ENCODE measurements at places on chromosomes 7 and 10. TPM values are rescaled to one million over a fixed set of nuclear protein-coding genes. Genes with fewer than 3 reads are reported as not detected.

- DNase-seq, result no peak
Observed at GRCh38 chr10:24865783-24866182, 86.6 kb downstream of the PRTFDC1 start.

DNA sequence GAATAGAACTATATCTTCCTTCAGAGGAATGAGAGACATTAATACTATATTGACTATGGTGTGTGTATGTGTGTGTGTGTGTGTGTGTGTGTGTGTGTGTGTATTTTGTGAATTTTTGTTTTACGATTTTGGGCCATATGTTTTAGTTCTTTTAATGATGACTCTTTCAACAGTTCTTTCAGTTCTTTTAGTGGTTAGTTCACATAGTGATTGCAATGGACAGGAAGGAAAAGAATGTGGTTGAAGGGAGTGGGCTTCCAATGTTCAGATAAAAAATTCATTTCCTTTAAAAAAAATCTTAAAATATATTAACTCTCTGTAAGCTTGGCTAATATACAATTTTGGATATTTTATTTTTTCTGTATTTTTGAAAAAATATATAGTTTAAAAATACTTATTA, 315.7 kb upstream of the DGKB start:
- DNase-seq, result no peak

DNA sequence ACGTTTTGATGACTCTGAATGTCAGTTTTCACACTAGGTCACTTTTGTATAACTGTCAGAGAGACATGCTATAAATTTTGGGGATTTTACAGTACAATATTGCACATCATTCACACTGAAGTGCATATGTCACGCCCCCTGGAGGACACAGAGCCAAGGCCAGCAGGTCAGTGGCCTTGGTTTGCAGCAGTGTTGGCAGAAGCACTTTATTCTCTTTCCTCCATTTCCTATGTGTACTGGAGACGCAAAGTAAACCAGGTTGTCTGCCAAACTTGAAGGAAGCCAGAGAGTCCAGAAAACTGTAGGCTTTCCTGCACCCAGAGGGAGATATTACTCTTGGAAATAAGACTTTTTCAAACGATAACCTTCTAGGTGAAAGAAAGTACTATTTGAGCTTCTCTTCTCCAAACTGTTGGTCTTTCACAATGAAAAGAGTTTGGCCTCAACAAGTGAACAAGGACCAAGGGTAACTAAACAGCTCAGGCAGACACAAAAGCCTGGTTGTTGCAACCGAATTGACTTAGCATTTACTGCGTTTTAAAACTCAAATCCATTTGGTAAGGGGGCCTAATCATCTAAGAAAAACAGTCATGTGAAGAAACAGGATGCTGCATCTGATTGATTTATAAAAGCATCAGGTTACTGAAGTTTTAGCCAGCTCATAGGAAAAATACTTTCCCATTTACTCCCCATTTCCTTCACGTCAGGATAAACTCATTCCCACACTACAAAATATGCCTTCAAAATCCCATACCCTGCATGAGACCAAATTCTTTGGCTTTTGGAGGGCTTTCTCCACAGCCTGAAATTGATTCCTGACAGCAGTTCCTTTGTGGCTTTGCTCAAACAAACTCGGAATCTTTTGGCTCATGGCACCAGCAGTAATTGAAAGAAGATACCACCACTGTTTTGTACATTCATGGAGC, 83.0 kb upstream of the SEC61G start:
- no peak for DNase-seq

GRCh38 chr7:35998481-35998880, 154.6 kb upstream of the EEPD1 start:
- no peak for DNase-seq

DNA sequence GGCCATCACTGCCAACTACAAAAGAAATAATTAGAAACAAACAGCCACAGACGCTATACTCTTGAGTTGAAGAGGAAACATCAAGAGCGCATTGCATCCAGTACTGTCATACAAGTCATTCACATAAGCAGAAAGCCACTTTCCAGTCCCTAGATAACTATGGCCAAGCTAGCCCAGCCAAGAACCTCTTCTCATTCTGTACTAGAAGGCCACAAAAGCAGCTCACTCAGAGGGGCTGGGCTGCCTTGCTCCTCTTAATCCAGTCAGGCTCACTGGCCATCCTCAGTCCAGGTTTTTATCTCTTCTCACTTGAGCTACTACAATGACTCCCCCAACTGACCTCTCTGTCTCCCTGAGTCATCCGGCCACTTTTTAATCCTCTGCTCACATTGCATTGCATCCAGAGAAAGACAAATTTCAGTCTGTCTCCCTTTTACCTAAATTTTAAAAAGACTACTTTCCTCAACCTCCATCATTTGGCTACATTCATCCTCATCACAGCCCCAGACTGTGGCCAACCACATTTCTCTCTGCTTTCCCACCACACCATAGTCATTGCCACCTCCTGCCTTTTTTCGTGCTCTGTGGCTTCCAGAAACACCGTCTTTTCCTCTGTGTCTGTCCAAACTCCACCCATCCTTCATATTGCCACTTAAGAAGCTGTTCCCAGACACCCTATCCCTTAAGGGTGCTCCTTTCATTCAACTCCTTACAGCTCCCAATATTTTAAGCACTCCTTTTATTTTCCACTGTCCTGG, 25.0 kb downstream of the PPP1R3C start:
- no peak for DNase-seq

GRCh38 chr7:5357951-5358350, 65.7 kb downstream of the TNRC18 start:
- no peak for DNase-seq

DNA sequence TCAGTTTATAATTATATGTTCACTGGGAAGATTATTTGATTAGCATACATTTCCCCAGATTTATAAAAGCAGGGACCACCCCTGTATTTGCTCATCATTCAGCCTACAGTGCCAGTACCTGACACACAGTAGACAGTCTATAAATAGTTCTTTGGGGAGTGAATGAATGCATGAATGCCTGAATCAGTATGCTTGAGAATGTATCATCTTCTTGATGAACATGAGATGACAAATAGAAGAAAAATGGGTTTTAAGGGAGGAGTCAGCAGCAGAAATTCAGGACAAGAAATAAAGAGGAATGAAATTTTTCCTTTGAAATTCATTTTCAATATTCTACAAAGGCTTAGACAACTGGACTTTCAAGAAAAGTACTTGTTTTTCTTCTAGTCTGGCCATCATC, 295.8 kb upstream of the LRRTM3 start:
- DNase-seq, result no peak

- DNase-seq, result no peak
Observed at GRCh38 chr7:23196306-23196705, 14.5 kb downstream of the NUP42 start.

DNA sequence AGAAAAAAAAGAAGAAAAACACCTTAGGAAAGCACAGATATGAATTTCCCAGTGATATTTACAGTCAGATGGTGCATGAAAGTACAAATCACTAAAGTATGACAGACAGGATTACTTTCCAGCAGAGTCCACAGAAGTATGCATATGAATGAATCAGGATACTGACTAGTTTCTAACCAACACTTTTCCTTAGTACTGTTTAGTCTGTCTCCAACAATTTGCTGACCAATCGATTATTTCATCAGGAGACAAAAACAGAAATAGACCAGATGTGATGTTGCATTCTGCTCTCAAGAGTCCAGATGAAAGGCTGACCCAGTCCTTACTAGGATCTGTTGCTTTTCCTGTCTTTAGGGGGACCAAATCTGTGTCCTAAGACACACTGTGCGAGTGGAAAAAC, 14.6 kb downstream of the SLC35B4 start:
- DNase-seq, result no peak

GRCh38 chr7:33050535-33051318, 11.8 kb downstream of the NT5C3A start:
- DNase-seq, result no peak

DNA sequence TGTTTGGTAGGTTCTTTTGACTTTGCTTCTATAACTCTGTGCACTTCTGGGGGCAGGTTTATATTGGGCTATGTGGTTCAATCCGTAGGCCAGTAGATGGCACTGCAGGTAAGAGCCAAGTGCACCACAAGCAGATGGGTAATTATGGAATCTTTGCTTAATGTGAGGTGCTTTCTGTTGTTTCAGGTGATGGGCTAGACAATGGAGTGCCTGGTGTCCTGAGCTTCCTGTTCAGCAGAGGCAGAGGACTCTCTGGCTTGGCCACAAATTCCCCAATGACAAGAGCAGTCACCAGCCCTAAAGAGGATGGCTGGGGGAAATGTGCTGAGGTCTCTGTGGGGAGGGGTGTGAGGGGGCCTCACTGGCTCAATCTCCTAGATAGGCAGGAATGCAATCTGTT, 455.0 kb downstream of the CCSER2 start:
- DNase-seq, result no peak

DNA sequence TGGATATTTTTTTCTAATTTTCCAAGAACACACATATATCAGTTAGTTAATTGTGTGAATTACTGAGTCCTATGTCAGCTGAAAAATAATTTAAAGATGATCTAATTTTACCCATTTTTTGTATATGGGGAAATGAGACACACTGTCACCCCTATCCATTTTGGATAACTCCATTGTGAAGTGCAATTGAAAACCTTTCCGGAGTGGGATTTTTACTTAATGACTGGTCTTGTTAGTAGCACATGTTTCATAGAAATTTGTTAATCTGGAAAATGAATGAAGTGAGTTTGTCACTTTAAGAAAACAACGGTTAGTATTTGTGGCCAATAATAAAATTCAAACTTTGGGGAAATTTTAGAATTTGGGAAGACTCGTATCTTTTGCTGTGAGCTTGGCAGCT, 2.0 kb downstream of the GARS1 start:
- DNase-seq, result no peak

- no peak for DNase-seq
Observed at GRCh38 chr10:122014652-122015248, 25.8 kb downstream of the TACC2 start.

DNA sequence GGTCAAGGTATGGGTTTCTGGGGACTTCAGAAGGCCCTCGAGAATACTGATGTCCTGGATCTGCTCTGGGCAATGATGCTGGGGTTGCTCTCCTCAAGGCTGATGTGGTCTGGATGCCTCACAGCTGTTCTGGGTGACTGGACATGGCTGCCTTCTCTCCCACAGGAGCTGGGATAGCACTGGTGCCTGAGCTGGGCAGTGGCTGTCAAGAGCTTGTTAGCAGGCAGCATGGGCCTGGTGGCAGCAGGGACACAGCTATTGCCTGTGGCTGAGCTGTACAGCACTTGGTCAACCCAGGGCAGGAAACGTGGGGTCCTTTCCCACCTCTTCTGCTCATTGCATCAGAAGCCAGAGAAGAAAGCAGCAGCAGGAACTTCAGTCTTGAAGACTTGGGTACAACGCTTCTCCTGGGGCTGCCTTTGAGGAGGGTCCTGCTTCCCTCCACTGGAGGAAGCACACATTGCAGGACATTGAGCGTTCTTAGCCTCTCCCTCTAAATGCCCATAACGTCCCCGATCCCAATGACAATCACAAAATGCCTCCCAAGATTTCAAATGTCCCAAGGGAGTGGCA, 13.0 kb downstream of the ADCYAP1R1 start:
- DNase-seq, result no peak

DNA sequence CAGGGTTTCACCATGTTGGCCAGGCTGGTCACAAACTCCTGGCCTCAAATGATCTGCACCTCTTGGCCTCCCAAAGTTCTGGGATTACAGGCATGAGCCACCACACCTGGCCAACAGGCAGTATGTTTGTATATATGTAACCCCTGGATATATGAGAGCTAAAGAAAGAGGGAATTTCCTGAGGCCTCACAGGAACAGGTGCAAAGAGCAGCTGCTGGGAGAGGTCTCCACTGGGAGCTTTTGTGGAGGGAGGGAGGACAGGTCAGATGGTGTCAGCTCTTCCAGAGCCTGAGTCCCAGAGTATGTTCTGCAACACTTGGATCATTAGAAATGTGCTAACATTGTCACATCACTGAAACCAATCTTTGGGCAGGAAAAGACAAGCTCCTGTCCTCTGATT, 110.1 kb upstream of the KIF5B start:
- DNase-seq, result no peak

GRCh38 chr10:73800560-73801252, 10.7 kb downstream of the NDST2 start:
- no peak for DNase-seq

GRCh38 chr10:93059975-93060886, at the start of gene CYP26C1:
Gene CYP26C1, plus strand, starts transcription at chr10:93060798. Its CDS starts 466 bp downstream, at chr10:93061264.
- no peak for DNase-seq

DNA sequence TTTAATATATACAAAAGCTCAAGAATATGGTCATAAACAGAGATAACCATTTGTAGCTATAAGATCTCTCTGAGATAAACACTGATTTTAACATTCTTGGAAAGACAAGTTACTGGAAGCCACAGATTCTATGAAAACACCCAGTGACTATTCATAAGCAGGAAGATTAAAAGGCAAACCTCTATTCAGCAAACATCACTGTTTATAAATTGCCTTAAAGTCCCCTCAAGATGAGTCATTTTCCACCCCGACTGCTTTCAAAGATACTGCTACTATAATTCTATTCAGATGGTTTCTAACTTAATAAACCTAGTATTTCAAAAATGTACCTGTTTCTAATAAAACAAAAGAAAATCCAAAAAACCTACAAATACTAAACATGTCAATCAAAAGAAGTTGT, 21.0 kb downstream of the TM9SF3 start:
- DNase-seq, result no peak

DNA sequence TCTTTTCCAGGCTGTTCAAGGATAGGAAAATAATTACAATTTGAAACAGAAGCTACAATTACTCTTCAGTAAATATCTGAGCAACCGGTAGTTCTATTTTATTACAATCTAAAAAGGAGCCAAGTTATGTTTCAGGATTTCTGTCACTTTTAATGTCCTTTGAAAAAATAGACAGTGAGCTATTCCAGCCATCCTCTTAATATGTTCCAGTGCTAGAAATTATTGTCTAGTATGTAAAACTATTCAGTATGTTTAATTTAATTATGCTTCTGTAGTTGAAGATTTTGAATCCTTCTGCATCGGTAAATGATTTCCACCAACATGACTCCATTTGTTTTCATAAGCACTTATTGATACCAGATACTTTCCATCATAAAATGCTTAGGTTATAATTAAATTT, 129.6 kb upstream of the SEMA3D start:
- no peak for DNase-seq

GRCh38 chr10:101014230-101014884, 14.7 kb downstream of the LZTS2 start:
- peak; percentile 75 for DNase-seq

DNA sequence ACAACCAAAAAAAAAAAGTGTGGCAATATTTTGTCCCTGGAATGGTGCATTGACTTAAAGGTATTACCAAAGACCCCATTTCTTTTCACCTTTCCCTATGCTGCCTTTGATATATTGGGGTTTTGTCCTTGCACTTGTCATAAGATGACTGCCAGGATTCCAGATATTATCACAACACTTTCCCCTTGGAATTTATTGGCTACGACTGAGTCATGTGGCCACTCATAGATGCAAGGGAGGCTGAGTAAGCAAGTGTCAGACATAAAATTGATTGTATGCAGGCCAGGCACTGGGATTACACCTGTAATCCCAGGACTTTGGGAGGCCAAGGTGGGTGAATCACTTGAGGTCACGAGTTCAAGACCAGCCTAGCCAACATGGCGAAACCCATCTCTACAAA, 83.6 kb downstream of the PPP1R3C start:
- no peak for DNase-seq

Gene NXPH1
- total RNA-seq, result not detected

Gene POLR2J
- total RNA-seq, result 67.1 TPM

Gene GIMAP5
- total RNA-seq, result 47.1 TPM

Gene HYAL4
- total RNA-seq, result not detected

Gene SOSTDC1
- not detected for total RNA-seq

Gene UNC5B
- not detected for total RNA-seq

Gene TRIM50
- not detected for total RNA-seq

Gene FKBP6
- not detected for total RNA-seq

Gene CPED1
- total RNA-seq, result not detected

Gene GDF2
- total RNA-seq, result not detected

Gene RUFY2
- total RNA-seq, result 7.1 TPM

Gene DUSP5
- total RNA-seq, result 31.4 TPM

All from activated naive CD8-positive, alpha-beta T cell treated with anti-CD3 and anti-CD28 coated beads for 36 hours (primary cell).